EH (cell line): ENCODE measurements at places on chromosomes 1 and 21.

GRCh38 chr1:215054266-215054665 lies 28.3 kb upstream of the KCNK2 start:
- no peak for DNase-seq

- no peak for DNase-seq
These were observed 13.9 kb upstream of the MAP3K21 start for GRCh38 chr1:233313434-233314155.

GRCh38 chr1:86971778-86972177 lies 57.3 kb downstream of the HS2ST1 start:
- DNase-seq = no peak

DNA sequence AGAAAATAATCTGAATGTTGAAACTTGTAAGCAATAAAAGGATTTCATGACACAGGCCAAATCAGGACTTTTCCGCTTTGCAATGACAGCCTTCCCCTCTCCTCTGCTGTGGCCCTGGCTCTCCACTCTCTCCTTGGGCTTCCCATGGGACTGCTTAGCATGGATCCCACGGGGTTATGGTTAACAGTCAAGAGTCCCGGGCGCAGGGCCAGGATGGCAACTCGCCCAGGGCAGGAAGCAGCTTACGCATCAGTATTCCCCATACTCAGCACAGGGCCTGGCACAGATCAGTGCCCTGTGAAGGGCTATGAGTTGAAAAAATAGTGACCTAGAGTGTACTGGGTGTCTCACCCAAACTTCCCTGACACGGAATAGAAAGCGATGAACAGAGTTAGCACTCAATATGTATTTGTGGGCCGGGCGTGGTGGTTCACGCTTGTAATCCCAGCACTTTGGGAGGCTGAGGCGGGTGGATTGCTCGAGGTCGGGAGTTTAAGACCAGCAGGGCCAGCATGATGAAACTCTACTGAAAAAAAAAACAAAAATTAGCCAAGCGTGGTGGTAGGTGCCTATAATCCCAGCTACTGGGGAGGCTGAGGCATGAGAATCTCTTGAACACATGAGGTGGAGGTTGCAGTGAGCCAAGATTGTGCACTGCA lies 29.1 kb upstream of the GRHL3 start:
- DNase-seq = peak; percentile 77

GRCh38 chr1:88784551-88784950 lies 100.5 kb downstream of the PKN2 start:
- no peak for DNase-seq

DNA sequence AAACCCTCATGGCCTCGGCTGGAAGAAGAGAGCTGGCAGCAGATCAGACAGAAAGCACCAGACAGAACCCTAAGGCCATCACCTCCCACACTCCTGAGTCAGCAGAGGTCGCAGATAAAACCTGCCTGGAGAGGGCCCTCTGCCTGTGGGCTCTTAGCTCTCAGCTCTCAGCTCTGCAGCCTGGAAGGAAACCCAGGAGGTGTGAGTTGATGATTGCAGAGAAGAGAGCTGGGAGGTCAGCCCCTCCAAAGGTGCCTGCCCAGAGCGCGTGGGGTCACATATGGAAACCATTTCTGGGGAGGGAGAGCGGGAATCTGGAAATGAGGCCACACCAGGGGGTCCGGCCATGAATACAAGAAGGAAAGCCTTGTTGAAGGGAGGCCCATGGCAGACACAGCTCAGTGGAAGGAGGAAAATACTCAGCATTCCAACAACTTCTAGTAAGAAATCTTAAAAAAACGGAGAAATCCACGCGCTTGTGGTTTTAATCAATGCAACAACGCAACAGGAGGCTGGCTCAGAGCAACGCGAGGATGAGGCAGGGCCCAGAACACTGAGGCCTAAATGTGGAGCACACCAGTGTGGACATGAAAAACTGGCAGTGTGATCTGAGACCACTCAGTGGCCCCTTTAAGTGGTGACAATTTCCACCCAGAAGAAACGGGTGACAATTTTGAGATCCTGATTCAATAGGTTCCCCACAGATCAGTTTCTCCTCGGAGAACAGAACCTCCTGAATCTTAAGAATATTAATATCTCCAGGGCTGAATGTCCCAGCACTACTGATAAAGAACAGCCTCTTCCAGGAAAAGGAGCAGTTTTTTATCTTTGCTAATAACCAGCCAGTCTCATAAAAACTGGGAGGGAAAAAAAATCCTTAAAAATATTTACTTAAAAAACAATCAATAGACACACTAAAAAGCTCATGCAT lies 45.7 kb downstream of the PSMG1 start:
- DNase-seq = peak; percentile 82

DNA sequence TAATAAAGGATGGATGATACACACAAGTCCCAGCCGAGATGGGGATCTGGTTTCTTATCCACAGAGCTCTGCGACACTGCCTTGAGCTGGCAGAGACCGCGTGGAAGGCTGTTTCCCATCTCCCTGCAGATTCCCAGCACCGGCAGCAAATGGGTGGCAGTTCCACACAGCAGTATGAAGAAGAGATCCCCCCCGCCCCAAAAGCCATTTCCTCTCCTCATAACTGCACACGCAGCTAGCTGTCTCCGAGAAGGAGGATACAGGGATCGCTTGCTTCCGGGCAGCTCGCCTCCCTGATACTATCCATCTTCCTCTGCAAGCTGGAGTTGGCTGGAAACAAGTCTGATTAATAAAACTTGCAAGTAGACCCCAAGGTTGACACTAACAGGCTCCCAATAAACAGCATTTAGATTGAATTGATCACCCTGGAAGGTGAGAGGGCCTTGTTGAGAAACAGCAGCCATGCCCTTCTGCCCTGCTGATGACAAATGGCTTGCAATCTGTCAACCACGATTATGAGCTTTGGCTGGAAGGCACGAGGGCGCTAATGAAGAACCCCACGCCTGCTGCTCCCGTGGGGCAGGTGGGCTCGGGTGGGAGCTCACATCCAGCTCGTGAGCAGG lies 642.3 kb downstream of the AJAP1 start:
- no peak for DNase-seq

GRCh38 chr1:119903443-119903835 lies 7.1 kb upstream of the ADAM30 start:
- peak; percentile 18 for DNase-seq

DNA sequence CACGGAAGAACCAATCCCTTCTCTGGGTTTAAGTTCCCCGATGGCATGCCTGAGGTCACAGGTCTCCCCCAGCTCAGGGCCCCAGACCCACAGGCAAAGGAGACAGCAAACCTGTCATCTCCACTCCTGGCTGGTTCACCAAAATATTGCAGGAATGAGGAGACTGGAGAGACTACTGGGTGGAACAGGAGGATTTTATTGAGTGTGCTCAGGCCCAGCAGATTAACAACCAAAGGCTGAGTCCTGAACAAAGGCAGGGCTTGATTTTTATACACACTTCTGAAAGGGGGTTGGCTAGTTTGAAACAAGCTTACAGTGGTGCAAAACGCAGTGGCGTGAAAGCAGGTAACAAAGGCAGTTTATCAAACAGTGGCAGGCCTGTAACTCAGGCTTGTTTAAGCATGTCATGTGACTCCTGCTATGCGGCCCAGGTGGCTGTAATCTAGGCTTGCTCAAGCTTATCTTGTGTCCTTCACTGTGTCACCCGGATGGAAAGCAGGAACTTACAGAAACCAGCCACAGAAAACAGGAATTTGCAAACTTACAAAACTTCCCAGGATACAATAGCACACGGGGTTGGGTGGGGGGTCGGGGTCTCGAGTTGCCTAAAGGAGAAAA lies 27.4 kb upstream of the KCNJ15 start:
- DNase-seq = no peak

DNA sequence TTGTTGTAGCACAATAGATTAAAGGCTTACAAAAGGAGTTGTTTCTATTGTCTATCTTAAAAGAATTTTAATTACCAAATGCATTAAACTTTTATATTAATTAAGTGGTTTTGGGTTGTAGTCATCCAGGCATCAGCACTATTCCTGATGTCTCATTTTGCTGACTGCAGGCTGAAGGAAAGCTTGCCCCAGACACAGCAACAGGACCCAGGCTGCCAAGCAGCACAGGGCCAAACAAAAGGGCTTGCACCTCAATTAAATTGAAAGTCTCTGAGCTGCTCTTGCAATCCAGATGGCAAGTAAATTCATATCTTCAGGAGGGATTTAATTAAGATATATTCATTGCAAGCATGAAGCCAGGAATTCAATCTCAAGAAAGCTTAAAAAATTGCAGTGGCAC lies 80.7 kb upstream of the CHODL start:
- DNase-seq = no peak

DNA sequence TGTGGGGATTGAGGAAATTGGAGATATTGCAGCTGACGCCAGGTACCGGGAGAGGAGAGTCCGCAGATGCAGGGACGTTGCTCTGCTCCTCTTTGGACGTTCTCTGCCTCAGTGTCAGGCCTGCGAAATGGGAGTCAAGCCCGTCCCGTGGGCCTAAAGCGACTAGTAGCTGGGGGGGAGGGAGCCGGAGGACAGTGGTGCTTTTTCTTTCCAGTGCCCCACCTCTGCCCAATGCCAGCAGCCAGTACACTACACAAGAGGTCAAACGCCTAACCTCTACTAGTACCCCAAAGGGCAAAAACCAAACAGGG lies 413.6 kb upstream of the ESRRG start:
- DNase-seq = no peak

DNA sequence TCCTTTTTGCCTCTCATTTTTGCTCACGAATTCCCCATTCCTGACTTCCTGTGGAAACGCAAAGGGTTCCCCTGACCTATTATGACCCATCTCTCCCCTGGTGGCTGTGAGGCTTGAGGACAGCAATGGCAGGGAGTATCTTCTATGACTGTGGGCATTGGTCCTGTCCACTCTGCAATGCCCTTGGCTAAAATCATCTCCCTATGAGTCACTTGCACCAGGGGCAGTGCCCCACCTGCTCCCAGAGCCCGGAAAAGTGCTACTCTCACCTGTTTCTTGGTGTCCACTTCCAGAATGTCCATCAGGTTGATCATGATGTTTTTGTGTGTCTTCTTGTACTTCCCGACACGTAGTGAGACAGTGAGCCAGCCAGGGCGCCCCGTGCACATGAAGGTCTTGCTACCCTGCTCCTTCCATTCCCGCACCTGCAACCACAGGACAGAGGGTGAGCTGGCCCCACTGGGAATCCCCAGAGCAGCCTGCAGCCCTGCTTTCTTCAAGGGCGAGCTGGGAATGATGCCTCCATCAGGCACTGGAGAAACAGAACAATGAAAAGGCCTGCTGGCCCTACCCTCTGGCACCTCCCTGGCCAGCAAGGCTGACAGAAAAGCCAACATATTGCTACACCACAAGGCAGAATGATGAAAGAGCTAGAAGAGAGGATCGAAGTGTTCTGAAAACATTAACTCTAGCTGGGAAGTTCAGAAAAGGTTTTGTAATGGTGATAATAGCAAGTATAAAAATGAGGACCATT lies 3.5 kb downstream of the DHCR24 start:
- DNase-seq = no peak

- DNase-seq = peak; percentile 14
These were observed 52.9 kb downstream of the ESRRG start for GRCh38 chr1:216670118-216670883.

DNA sequence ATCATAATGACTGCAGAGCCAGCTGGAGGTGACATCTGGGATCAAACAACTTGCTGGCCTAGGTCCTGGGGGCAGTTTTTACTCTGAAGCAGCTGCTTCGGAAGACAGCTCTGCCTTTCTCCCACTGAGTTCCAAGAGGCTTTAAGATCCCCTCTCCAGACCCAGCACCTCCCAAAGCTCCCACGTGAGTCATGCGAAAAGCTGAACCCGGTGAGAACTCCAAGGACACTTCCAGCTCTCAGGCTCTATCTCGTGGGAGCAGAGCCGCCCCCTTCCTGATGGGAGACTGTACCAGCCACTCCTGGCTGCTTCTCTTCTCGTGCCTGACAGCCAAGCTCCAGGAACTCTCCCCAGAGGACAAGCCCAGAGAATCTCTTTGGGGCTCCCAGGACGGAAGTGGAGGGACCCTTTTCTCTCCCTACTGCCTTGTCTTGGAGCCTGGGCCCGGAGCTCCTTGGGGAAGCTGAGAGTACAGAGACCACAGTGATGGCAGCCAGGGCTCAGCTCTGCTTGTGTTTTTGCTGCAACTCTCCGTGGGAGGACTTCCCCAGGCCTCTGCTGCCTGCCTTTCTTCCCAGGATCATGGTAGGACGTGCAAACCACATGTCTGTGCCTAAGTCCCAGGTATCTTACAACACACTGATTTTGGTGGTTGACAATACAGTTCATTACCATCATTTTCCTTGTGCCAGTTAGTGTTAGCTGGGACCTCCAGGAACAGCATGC lies 40.6 kb downstream of the STUM start:
- peak; percentile 16 for DNase-seq

GRCh38 chr1:17672226-17672625 lies 82.9 kb upstream of the ACTL8 start:
- no peak for DNase-seq

DNA sequence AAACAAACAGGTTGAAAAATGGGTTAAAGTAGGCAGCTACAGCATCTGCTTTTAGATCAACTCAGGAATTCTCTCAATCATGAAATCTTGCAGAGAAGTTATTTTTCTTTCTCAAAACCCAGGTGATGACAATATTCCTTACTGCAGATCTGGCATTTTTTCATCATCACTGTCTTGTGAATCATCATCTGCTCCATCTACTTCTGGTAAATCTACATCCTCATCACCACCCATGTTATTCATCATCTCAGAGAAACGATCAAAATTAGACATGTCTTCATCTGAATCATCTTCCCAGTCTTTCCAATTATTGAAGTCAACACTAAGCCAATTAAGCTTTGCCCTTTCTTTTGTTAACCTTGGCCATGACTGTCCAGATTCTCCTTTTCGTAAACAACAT lies 21.8 kb downstream of the GBP2 start:
- peak; percentile 52 for DNase-seq

DNA sequence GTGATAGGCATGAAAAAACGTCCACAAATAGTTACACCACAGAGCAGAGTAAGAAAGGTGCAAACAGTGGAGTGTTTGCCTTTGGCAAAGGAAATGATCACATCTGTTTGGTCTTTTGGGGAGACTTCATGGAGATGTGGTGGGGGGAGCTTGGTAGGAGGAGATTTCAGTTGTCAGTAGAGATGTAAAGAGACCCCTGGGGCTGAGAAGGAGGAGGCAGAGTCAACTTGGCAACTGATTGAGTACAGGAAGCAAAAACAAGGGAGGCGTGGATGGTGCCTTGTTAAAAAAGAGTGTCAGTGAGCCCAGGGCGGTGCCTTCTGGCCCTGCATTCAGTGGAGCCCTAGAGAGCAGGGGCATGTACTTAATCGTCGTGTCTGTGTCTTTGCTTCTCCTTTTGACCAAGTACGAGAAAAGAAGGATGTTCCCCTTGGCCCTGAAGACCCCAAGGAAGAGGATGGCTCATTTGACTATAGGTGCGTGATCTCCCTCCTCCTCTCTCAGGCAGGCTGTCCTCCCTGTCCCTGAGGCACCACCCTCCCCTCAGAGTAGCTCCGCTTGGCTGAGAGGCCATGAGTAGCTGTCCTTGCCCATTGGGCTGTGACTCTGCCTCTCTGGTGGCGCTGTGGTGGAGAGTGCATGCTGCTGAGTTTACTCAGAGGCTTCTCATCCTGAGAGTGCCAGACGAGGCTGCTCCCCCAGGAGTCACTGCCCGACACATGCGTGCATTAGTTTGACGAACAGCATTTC lies 30.4 kb upstream of the CNTN2 start:
- DNase-seq = no peak
